GM12865 (cell line): ENCODE measurements at places on chromosomes 5 and 9.

DNA sequence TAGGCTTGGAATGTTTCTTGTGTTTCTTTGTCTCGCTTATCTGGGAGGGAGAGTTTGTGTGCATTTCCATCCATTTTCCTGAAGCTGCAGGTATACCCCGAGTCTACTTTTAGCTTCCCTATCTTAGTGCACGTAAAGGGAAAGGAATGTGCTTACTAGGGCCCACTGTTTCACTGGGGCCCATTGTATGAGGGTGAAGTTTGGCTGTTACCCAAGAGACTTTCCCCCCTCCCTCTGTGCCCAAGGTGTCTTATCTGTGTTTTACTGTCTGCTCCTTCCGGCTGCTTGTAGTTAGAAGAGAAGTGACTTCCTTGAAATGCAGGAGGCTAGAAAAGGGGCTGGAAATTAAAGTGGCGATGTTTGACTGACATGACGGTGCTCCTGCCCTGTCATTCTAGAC is 12.1 kb upstream of the BTNL3 start:
- DNase-seq, result no peak

DNA sequence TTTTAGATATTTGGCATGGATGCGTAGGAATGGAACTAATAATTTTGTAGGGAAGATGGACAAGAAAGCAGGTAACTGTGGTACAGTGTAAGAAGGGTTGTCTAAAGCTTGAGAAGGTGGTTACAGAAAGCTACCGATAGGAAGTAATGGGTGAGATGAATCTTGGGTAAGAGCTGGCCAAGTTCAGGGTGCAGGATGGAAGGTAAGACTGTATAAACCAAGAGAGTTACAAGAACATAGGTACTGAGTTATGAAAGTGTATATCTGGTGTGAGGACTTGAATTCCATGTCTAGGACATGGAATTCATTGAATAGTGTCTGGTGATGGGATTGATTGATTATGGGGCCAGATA is 1.4 kb downstream of the MCCC2 start:
- DNase-seq, result peak; percentile 12

- peak; percentile 55 for DNase-seq
These were observed 24.3 kb downstream of the S100Z start for GRCh38 chr5:76874088-76874581.

DNA sequence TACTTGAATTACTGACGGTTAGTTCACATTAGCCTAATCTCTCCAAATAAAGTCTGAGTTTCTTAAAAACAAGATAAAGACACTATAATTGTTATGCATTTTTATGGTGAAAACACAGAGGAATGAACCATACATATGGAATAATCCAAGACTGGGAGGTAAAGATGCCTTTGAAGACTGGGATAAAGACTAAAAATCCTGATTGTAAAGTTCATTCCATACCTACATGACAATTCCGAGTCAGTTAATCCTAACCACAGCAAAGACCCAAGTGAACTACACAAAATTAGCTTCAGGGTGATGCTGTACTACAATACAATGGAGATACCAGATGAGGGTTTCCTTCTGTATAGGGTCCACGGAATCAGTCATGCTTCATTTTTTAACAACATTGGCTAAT is 6.3 kb downstream of the AP3B1 start:
- no peak for DNase-seq

DNA sequence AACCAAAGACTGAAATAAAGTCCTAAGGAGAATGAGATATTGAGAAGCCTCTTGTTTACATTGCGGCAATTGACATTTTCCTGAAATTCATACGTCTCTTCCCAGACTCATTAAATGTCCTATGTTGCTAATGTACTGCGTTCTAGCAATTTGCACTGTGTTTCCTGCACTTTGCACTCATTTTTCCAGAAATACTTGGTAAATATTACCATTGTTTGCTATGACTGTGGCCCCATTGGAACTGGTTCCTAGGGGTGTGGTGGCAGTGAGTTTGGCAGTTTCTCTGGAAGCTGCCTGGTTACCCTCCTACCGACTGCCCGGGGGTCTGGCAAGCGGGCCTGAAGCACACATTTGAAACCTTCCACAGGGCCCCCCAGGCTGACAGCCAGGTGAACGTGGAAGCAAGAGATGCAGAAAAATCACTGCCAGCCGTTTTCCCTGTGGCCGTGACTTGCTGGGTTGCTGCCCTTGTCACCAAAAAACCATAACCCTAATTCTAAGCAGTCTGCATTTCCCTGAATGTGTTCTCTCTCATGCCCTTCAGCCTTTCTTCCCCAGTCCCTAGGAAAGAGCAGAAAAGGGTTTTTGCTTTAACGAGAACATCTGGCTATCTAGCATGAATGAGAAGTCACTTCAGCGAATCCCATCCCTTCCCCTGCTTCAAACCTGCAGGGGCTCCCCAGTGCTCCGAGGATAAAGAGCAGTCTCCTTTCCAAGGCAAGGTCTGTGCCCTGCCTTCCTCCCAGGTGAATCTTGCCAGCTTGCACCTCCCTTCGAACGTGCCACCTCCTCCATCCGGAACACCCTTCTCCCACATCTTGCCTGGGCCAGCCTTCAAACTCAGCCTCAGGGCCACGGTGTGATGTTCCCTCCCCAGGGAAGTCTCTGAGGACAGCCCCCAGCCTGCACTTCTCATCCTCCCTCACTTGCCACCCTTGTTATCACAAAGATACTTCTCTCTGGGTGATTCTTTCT is 84.2 kb downstream of the AK8 start:
- DNase-seq, result no peak

DNA sequence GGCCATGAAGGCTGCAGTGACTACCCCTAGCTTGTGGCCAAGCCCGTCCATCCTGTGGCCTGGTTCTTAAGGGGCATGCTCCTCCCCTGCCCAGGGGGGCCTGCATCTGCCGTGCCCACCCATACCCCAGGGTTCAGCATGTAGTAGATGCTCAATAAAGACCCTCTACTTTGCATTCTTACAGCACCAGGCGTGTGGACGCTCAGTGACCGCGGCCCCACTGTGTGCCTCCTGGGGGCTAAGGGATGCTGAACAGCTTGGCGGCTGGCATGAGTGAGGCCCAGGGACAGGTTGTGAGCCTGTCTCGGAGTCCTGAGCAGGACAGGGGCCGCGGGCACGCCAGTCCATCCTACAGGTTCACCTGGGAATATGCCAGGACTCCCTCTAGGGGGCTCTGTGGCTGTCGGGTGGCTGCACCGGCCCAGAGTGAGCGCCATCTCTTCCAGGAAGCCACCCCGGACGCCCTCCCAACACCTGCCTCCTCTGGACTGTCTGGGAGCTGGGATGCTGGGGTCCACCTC is 9.1 kb downstream of the NOTCH1 start:
- DNase-seq, result no peak
